ENCODE measurements at places on chromosomes 5 and 9.

DNA sequence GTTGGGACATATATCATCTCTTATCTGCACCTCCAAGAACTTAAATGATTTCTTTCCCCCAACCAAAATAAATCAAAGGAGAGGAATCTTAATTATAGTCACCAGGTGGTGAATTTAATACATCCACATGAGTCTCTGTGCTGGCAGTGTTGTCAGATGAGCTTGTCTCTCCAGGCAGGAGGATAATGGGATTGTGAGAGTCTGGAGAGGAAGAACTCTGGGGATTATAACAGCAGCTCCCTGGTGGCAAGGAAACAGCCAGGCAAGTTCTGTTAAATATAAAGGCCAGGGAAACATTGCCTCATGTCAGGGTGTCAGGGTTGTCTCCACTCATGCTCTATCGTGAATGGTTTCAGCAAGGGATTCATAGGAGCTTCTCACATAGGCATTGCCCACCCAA, 80.8 kb downstream of the TLR4 start:
- DNase-seq = no peak

DNA sequence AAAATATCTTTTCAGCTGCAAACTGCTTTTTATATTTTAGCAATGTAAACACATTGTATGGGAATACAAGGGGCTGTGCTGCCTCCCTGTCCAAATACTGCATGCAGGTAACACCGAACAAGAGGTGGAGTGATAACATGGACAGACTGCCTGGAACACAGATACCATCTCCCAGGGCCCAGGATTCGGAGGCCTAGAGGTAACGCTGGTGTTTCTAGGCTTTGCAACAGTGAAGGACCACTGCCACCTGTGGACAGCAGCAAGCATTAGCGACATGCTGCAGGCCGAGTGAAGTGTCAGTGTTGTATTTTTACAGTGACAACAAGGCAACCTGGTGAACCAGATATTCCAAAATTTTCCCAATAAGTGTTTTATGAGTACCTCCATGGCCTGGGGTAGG, 379.1 kb downstream of the DMRT2 start:
- DNase-seq = no peak

DNA sequence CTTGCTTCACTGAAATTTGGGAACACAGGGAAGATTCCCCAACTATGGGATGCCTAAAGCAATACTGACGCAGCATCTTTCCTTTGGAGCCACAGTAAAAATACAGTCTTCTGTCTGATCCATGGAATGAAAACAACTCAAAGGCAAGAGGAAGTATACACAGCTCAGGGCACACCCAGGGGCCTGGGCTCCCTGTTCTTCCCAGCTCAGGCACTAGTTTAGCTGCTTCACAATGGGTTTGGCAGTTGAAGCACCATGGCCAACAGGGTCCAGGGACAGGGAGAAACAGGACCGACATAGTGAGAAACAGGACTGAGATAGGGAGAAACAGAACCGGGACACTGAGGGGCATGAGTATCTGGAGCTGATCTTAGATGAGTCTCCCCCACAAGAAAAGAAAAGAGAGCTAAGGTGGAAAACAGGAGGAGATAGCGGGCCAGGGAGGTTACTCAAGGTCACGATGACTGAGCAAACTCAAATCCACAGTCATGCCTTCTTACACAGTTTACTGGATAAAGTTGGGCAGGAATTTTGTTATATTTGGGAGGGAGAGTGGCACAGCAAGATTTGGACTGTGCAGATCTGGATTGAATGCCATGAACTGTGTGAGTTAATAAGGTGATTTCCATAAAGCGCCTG, 198.8 kb downstream of the SMARCA2 start:
- DNase-seq = no peak

GRCh38 chr5:116144103-116144502, 59.3 kb downstream of the COMMD10 start:
- no peak for DNase-seq

DNA sequence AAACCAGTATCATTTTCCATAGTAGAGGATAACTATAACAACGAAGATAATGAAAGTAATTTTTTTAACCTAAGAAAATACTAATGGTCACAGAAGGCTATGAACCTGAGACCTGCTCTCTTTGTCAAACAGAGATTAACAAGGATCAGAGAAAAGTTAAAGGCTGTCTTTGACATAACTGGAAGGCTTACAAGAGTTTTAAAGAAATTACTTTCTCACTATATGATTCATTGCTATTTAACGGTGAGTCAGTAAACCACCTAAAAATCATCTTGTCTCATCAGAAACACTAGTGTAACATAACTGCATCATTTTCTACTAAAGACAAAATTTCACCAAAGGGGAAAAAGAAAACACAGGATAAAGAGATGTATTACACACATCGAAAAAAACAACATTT, 19.3 kb downstream of the MLANA start:
- no peak for DNase-seq

DNA sequence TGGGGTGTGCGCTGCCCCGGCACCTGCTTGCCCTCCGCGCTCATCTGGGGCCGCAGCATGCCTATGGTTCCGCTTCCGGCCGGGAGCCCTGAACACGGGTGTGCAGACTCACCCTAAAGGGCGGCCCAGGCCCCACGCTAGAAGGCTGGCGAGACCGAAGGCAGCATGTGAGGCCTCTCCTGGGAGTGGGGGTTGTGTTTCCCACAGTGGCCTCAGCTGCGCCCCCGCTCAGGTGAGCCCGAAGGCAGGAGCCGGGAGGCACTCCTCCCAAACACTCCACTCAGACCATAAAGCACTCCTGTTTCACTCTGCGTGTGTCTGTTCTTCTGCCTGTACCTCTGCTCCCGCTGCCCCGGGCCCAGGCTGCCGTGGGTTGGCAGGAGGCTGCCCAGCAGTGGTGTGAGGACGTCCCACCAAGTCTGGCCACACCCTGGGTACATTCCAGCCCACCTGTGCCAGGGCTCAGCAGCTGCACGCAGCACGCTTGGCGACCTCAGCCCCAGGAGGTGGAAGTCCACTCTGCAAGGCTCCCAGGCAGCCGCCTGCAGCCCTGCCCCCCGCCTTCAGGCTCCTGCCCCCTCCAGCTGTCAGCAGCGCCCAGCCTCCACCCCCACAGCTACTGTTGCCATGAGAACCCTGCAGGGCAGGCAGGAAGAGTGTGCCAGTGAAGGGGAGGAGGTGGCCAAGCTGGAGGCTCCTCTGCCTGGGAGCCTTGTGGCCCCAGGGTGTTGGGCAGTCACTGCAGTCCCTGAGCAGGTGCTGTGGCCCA, 1.2 kb upstream of the AJM1 start:
- DNase-seq = no peak

DNA sequence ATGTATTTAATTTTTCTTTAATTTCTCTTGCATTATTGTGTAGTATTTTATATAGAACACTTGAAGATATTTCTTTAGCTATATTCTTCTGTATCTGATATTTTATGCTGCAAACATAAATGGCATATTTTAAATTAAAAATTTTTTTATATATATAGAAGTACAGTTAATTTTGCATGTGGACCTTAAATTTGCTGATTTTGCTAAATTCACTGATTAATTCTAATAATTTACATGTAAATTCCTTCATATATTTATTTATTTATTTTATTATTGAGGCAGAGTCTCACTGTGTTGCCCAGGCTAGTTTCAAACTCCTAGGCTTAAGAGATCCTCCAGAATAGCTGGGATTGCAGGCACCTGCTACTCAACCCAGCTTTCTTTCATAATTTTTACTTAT, 276.9 kb downstream of the PRR16 start:
- DNase-seq = no peak

GRCh38 chr9:136728548-136729123, 14.1 kb downstream of the LCN10 start:
- DNase-seq = no peak

- no peak for DNase-seq
These were observed 1247.4 kb downstream of the EFNA5 start for GRCh38 chr5:106423109-106423897.

Measured in stimulated activated CD4-positive, alpha-beta T cell treated with anti-CD3 and anti-CD28 coated beads, Interleukin-15, amount 100 ng/mL, for 1 hour (primary cell).